EL (cell line): ENCODE measurements at places on chromosomes 11 and 22.

GRCh38 chr11:18615628-18616392 is 16.2 kb downstream of the MISFA start:
- DNase-seq: no peak

- DNase-seq: no peak
Measured at GRCh38 chr11:88619071-88619425, 281.5 kb upstream of the CTSC start.

DNA sequence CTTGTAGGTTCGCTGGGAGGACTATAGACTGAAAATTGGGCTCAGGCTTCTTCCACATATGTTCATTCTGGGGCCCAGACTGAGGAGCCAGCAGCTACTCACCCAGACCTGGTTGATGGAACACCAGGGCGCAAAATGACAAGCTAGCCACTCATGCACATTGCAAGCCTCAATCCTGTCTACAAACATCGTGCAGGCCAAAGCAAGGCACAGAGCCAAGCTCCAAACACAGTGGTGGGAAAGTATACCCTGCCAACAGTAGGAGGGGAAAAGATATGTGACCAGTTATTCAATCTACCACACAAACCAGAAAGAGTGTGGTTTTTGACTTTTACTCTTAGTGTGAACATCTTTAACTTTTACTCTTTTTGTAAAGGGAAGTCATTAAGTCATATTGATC is 660.5 kb downstream of the NTM start:
- DNase-seq: no peak

GRCh38 chr11:114150671-114151070 is 91.2 kb downstream of the ZBTB16 start:
- DNase-seq: no peak
